ENCODE measurements at places on chromosomes 7 and 10.

GRCh38 chr10:70192326-70192968 is 22.1 kb upstream of the SAR1A start:
- DNase-seq, result no peak

GRCh38 chr7:141872931-141873330 is 31.6 kb upstream of the PRSS37 start:
- DNase-seq, result no peak

DNA sequence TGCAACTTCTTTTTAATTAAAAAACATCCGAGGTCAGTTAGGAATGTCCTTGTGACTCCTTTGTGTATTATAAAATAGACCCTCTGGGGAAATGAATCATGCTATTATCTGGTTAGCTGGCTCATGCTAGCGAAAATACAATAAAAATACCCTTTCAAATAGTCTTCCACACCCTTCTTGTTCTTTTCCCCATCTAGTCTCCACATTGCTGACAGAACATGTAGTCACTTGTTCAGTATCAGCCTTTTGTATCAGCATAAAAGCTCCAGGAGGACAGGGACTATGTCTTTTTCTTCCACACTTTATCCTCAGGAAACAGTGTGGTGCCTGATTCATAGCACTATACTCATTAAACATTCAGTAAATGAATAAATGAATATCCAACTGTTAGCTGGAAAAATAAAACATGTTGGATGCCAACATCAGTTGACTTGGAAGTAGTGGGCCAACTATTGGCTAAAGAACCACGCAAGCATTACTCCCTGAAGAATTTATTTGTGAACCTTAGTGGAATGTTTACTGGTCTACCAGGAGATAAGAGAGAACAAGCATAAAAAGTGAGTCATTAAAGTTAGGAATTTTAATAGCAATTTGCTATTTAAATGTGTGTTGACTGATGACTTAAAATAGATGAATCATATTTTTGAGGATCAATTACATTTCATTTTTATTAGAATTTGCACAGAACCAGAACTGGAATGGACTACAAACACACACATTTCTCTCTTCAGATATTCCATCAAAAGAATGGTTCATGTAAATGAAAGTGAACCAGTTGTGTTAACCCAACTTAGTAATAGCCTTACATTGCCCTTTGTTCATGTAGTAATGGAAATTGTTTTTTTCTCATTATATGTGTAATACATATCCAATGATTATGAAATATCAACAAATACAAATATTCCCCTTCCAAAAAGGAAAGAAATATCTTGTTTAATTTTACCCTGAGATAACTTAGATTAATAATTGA is 129.6 kb downstream of the DKK1 start:
- no peak for DNase-seq

DNA sequence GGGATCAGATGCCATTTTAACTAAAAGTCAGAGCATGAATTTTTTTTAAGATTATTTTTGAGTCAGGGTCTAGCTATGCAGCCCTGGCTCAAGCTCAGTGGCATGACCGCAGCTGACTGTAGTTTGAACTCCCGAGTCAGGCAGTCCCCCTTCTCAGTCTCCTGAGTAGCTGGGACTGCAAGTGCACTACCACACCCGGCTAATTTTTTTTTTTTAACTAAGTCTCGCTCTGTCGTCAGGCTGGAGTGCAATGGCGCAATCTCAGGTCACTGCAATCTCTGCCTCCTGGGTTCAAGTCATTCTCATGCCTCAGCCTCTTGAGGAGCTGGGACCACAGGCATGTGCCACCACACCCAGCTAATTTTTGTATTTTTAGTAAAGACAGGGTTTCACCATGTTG is 7.8 kb downstream of the TAS2R41 start:
- no peak for DNase-seq

GRCh38 chr7:133354546-133355324 is 101.9 kb downstream of the EXOC4 start:
- DNase-seq, result no peak

DNA sequence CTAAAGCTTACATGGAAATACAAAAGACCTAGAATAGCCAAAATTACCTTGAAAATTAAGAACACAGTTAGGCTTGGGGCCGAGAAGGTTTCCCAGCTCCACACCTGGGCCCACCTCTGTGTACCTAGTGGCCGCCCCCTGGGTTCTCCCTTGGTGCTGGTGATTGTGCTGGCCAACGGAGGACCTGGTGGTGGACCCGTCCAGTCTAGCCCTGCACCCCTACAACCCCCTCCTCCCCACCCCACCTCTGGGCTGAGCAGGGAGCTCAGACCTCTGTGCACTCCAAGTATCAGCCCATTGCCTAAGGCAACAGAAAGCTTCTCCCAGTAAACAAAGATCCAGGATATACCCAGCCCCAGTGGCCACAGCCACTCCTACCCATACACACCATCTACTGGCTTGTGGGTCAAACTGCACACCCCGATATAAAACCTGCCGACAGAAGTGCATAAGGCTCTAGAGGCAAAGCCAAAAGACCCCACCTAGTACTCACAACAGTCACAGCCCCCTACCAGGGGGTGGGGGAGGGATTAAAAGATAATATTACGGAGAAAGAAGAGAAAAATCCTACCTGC is 105.0 kb upstream of the DIP2C start:
- no peak for DNase-seq

Data from frontal cortex (tissue), 4 donors.